T-helper 22 cell (primary cell): ENCODE measurements at places on chromosomes 6 and 20.

DNA sequence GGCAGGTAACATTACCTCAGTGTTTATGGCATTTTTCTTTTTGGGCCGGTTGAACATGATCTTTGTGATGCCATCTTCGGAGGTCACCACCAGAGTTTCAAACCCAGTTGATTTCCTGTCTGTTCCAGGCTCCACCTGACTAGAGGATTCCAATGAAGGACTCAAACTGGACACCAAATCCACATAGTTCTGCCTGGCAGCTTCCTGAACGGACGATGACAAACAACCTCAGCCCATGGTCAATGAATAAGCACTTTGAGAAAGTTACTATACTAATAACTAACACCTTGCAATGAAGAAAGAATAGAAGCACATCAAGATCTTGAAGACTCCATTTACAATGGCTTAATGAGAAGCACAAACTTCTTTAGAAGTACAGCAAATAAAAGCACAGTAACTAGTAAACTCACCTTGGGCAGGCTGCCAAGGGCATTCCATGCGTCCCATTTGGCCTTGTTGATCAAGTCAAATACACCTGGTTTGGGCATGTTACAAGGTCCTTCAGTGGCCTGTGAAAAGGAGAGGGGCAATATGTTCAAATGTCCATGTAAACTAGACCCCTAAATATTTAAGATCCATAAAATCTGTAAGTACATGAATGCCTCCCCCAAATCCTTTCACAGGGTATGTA lies 4.9 kb downstream of the ECI2 start:
- no peak for DNase-seq

DNA sequence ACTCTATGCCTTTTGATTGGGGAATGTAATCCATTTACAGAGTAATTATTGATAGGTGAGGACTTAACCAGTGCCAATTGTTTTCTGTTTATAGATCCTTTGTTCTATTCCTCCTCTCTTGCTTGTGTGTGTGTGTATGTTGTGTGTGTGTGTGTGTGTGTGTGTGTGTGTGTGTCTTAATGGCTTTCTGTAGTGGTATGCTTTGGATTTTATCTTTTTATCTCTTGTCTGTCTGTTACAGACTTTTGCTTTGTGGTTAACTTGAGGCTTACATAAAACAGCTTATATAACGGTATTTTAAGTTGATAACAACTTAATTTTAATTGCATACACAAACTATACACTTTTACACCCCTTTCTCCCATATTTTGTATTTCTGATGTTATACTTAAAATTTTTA lies 54.7 kb downstream of the CDC5L start:
- DNase-seq, result no peak

DNA sequence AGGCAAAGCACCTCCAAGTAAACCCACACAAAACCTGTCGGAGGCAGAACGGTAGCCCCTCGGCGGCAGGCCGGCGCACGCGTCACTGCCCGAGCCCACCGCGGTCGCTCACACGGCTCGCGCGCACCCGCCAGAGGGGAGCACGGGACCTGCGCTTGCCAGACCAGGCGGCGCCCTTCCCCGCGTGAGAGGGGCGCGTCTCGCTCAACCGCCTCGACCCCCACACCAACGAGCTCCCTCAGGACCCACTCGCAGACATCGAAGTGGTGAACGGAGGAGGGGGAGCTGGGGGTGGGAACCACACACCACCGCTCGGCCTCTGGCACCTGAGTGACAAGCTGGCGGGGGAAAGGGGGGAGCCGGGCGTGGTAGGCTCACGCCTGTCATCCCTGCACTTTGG lies 1513.4 kb upstream of the DEFB115 start:
- DNase-seq, result no peak

DNA sequence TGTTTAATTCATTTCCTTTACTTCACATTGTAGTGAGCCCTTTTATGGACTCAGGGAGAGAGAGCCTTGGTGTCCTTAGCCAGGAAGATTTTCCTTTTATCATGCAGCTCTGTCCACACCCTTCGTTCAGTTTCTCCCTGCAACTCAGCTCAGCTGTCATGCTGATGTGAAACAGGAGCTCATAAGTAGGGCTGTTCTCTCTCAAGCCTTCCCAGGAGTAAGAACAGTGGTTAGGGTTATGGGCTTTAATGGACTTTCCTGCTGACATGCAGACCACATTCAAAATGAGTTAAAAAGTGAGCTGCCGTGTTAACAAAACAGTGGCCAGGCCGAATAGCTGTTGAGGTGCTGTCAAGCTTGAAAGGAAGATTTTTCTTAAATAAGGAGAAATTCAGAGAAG lies 104.1 kb downstream of the BCKDHB start:
- no peak for DNase-seq

DNA sequence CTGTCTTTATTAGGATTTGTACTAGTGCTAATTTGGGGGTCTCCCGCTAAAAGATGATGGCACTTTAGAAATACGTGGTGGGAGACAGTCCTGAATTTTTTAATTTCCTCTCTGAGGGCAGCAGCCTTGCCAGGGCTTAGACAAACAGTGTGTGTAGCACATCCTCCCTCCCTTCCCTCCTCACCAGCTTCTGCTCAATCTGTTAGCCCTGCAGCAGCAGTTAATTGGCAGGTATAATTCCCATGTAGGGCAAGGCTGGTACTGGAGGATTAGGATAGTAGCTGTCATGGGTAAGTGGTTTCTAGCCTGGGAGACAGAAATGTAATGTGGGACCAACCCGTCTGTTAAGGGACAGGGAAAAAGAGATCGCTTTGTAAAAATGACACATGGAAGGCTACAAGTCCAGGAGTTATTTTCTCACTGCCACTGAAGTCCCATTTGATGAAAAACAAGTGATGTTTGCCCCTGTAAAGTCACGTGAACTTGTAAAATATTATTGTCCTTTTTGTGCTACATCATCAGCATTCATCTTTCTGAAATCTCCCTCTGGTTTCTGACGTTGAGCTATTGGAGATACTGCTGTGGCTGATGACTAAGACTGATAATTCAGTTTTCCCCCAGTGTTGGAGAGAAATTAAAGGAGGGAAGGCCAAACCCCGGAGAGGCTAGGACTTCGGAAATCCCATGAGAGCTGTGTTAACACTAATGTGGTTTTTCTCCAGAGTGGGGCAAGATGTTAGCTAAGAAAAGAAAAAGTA lies 40.6 kb downstream of the CTNNBL1 start:
- no peak for DNase-seq

GRCh38 chr6:166697113-166697512 lies 70.1 kb upstream of the RPS6KA2 start:
- DNase-seq, result no peak

DNA sequence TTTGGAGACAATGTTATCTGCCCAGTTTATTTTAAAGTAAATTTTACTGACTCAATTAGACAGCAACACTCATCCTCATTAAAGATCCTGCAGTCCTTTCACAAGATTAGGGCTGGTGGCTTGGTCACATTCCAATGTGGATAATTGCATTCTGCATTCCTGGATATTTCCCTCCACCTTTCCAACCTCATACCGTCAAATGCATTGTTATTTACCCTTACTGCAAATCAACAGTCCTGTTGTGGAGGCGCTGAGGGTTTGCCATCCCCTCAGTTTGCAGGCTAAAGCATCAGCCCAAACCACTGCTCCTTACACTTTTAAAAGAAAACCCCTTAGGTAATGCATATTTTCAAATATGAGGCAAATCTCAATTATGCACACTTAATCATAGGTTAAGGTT lies 5.4 kb downstream of the CITED2 start:
- no peak for DNase-seq

GRCh38 chr20:57576617-57577550 lies 16.0 kb downstream of the PCK1 start:
- no peak for DNase-seq

DNA sequence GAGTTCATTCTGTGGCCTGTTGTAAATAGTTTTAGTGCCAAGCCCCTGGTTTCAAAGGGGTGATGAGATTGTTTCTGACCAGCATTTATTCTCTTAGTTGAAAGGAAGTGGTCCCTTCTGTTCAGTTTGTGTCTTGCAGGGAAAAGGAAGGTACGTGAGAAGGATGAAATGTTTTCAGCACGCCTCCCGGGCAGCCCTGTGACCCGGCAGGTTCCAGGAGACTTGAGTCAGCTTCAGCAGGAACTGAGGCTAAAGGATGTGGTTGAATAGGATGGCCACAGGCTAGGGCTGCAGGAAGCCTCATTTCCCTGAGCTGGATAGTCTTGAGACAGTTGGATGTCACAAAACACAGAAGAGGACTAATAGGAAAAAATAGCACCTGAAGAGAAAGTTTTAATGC lies 132.4 kb upstream of the SYNDIG1 start:
- DNase-seq, result no peak

- no peak for DNase-seq
Measured at GRCh38 chr6:42777126-42777822, 4.6 kb upstream of the BICRAL start.

GRCh38 chr6:97240222-97240621 lies 42.8 kb downstream of the MMS22L start:
- DNase-seq, result no peak

- DNase-seq, result no peak
Measured at GRCh38 chr20:49602345-49603208, 34.6 kb upstream of the PTGIS start.

DNA sequence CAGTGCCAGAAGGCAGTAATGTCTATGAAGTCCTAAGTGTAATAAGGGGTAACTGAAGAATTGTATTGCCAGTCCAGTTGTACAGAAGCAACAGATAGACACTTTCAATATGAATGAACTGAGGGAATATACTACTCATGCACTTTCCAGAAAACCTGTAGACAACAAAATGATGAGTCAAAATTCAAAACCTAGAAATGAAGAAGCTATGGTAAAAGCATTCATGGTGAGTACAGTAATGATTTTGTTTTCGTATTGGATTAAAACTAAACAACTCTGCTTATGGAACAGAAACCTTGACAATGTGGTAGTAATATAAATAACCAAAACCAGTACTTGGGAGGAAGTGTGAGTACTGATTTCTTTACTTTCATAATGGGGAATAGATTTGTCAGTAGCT lies 35.0 kb downstream of the ARMC2 start:
- no peak for DNase-seq

- DNase-seq, result no peak
Measured at GRCh38 chr6:1820714-1821113, 211.0 kb downstream of the FOXC1 start.

GRCh38 chr6:84123186-84123585 lies 89.6 kb downstream of the MRAP2 start:
- DNase-seq, result no peak

DNA sequence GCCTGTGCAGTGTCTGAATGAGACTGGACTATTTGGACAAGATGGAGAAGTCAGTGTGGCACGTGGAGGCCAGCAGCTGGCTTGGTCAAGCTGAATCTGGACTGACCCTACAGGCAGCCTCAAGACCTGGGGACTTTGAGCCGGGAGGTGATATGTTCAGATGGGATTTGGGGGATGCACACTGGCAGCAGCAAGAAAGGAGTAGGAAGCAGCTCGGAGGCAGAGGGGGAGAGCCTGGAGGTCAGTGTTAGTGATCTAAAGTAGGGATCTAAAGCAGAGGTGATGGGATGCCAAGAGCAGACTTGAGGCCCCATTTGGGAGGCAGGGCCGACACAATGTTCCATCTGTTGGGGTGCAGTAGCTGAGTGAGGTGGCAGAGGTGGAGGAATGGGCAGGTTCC lies 2.8 kb downstream of the MAPK13 start:
- no peak for DNase-seq

- DNase-seq, result no peak
Measured at GRCh38 chr20:2341336-2341735, 39.4 kb upstream of the TGM6 start.
